Stimulated activated CD8-positive, alpha-beta memory T cell treated with anti-CD3 and anti-CD28 coated beads, Interleukin-4, amount 100 ng/mL, for 48 hours (primary cell): ENCODE measurements at places on chromosomes 12 and 14.

GRCh38 chr14:36866867-36867266, 205.2 kb downstream of the PAX9 start:
- no peak for DNase-seq

GRCh38 chr14:20295067-20295466, 10.7 kb downstream of the TTC5 start:
- no peak for DNase-seq

- DNase-seq, result no peak
Observed at GRCh38 chr14:20751963-20752562, 6.4 kb downstream of the EDDM3A start.

- no peak for DNase-seq
Observed at GRCh38 chr12:123895451-123895850, 77.2 kb downstream of the CCDC92 start.

DNA sequence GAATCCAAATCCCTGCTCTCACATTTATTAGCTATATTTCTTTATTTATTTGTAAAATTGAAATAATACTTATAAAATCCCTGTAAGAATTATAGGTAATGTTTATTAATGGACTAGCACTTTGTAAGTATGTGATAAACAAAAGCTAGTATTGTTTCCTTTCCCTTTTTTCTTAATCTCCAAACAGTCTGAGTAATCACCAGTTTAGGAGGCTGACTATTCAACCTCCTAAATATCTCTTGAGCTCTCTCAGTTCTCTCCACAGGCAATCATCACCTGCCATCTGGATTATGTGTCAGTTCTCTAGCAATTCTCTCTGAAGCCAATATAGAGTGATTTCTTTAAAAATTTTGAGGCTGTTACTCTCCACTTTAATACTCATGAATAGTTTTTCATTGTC, 9.2 kb upstream of the LYZ start:
- DNase-seq, result no peak

DNA sequence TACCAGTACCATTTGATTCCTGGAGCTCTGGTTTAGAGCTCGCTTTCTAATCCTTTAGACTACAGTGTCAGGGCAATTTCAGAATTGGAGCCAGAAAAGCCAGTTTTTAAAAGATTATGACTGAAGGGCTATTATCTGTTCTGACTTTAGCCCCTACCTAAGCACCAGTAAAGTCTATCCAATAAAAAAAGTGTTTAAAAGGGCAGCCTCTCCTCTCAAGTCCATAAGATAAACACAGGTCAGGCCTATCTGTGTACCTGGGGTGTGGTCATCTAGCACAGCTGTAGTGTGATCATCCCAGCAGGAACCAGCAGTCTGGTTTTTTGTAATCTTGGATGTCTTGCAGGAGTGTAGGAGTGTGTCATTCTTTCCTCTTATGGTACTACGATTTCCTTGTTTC, 6.6 kb downstream of the APPL2 start:
- no peak for DNase-seq

- no peak for DNase-seq
Observed at GRCh38 chr12:16297521-16297920, 20.0 kb upstream of the SLC15A5 start.

GRCh38 chr12:6083601-6084000, 40.9 kb downstream of the VWF start:
- DNase-seq, result no peak

GRCh38 chr12:115035535-115036107, 351.6 kb upstream of the TBX3 start:
- no peak for DNase-seq

DNA sequence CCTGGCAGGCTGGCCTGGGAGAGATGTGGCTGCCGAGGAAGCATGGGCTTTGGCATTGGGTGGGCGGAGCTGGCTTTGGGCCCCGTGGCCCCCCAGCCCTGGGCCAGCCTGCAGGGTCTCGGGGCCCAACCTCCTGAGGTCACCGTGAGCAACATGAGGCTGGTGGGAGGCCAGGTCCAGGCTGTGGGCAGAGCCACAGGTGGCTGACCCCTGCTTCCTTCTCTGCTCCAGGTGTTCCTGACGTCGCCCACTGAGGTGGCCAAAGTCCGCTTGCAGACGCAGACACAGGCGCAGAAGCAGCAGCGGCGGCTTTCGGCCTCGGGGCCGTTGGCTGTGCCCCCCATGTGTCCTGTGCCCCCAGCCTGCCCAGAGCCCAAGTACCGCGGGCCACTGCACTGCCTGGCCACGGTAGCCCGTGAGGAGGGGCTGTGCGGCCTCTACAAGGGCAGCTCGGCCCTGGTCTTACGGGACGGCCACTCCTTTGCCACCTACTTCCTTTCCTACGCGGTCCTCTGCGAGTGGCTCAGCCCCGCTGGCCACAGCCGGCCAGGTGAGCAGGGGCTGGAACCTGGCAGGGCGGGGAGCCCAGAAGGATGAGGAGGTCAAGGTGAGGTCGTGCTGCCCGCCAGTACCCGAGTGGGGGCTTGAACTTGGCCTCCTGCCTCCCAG, 5.5 kb downstream of the SLC25A47 start:
- DNase-seq, result no peak

- no peak for DNase-seq
Observed at GRCh38 chr14:52044791-52045522, 23.9 kb downstream of the NID2 start.

DNA sequence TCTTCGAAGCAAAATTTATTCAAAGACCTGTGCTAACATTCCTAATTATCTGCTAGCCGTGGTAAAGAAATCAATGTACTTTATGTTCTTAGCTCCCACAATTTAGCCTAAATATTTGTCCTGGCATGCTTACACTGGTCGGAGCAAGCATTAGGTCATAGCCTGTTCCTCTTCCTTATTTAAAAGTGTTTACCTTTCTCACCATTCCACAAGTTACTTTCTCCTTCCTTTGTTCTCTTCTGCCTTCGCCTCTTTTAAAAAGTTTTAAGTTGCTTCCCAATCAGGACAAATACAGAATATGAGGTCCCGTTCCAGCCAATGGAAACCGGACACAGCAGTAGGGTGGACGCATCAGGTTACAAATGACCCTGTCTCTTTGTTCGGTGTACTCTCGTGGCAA, 11.6 kb downstream of the CDK2AP1 start:
- no peak for DNase-seq

GRCh38 chr12:989751-990660, 1.0 kb upstream of the ERC1 start:
- DNase-seq, result peak; percentile 74
